ENCODE measurements at places on chromosomes 12 and 14.

- no peak for DNase-seq
These were observed 197.6 kb upstream of the RBM19 start for GRCh38 chr12:114163771-114164170.

- DNase-seq: no peak
These were observed 116.7 kb downstream of the CACNA1C start for GRCh38 chr12:2169489-2169888.

DNA sequence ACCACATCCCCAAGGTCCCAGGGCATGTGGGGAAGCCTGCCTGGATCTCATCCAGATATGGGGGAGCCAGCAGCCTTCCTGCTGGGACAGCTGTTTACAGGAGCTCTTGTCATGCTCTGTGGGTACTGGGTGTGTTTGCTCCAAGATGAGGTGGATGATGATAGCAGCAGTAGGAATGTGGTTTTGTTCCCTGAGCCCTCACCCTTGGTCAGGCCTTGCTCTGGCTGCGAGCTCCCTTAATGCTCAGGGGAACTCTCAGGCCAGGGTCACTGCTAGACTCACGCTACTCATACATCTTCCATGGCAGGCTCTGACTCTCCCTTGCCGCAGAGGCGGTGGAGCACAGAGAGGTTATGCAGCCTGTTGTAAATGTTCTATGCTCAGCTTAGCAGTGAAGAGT lies 990.3 kb downstream of the AACS start:
- DNase-seq: no peak

DNA sequence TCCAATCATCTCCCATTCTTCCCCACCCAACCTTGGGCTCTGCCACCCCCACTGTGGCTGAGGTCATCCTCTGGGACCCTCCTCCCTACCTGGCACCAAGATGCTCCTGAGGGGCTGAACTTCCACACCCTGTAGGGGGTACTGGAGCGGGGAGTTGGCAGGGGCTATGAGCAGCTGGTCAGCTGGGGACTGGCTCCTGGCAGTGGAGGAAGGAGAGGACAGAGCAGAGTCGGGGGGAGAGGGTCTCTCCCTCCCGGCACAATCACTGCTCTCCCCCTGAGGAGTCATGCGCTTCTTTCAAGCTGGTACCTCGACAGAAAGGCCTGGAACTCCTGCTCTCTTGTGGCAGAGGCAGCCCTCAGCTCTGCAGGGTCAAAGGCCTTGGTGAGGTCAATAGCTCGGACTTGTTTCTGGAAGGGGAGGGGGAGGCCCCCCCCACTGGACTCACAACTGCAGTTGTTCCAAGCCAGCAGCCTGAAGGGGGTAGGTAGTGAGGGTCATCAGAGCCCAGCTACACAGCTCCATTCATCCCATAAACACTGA lies 2.0 kb downstream of the B4GALNT1 start:
- DNase-seq: no peak

DNA sequence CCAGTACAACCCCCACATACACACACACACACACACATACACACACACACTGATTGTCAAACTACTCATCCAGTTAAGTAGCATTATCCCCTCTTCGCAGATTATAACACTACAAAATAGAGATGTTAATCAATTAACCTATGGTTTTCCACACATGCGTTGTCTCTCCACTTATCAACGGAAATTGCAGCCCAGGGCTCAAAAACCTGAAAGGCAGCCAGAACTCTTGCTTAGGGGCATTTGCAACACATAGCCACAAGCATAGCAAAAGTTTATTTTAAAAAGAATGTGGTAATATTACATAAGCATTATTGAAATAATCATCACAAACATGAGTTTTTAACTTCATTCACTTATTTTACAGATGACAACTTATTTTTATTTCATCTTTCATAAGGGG lies 265.8 kb downstream of the SLC16A7 start:
- DNase-seq: no peak

DNA sequence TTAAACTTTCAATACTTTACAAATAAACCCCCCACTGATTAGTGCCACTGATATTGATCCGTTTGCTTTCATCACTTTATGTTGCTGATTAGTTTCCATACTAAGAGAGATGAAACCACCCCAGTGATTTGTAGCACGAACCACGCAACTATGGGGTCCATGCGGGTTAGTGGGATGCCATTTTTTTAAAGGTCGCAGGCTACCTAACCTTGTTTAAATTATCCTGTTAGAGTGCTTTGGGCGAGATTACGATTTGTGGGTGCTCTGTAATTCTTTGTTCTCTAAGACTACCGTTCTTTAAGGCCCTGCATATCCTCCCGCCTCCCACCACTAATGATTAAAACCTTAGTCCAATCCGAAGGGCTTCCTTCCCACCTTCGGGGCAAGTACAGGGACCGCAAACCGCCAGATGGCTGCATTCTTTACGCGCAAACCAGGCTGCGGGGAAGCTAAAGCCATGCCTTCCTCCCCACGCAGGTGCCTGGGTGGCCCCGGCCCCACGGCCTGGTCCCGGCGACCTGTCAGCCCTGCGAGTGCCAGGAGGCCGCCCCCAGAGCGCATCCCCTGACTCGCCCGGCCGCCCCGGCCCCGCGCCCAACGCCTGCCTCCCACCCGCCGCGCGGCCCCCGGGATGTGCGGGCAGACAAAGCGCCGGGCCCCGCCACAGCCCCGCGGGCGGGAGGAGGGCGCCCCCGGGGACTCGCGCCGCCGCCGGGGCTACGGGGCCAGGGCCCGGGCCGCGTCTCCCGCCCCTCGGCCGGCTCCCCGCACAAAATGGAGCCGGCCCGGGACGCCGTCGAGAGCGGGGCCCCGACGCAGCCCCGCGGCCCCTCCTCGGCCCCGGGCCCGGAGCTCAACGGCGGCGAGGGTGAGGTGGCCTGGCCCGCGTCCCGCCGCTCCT lies 759 bp downstream of the NFYB start:
- DNase-seq: peak; percentile 78

GRCh38 chr14:99234961-99235571 lies 36.9 kb downstream of the BCL11B start:
- DNase-seq: peak; percentile 73
